CD8-positive, alpha-beta T cell (primary cell): ENCODE measurements at places on chromosomes 7 and 10.

GRCh38 chr10:73999703-74000102 is 1.8 kb downstream of the VCL start:
- DNase-seq, result no peak

GRCh38 chr7:46993396-46993795 is 588.5 kb downstream of the TNS3 start:
- DNase-seq, result no peak

GRCh38 chr10:132892004-132892403 is 50.4 kb downstream of the CFAP46 start:
- no peak for DNase-seq

DNA sequence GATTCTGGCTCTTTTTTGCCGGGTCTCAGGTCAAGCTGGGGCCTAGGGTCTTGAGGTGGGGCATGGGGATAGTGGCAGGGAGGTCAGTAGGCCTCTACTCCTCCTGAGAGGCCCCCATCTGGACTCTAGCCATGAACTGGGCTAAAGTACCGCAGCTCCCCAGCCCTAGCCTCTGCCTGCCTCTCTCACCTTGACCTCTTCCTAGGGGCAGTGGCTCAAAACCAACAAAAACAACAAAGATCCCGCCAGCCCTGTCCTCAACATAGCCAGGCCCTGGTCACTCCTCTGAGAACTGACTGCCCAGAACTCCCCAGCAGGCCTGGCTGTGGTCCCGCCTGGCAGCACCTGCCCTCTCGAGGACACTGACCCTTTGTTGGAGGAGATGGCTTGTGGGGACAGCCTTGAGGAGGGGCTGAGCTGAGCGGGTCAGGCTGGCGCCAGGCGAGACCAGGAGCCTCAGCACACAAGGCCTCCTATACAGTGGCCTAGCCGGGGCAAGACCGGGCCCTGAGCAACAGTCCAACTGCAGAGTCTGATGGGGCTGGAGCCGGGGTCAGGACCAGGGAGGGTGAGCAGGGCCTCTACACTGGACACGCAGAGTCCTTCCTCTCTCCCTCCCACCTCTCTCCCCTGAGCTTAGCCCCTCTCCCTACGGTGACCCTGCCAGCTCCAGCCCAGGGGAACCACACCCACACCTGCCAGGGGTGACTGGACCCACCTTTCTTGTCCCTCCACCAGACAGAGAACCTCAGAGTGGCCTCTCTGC is 11.6 kb upstream of the PPIF start:
- DNase-seq, result no peak

DNA sequence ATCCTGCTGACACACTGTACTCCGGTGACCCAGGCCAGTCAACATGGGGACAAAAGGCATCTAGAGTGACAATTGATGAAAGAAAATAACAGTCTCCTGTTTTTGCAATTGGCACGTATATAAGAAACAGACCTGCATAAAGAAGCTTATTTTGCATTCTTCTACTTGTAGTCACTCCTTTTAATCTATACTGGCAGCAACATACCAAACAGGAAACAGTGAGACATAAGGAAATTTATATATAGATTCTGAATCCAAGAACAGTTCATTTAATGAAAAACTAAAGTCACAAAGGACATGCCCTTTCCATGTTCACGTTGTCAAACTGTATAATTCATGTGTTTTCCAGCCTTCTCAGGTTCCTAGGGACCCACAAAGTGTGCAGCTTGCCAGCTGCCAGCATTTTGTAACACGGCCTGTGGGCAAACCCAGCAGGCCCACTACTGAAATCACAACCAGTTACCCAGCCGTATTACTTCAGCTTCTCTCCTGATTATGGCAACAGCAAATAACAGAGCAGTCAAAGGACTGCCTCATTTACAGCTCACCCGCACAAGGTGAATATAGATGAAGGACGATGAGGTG is 72.3 kb downstream of the AMPH start:
- no peak for DNase-seq

DNA sequence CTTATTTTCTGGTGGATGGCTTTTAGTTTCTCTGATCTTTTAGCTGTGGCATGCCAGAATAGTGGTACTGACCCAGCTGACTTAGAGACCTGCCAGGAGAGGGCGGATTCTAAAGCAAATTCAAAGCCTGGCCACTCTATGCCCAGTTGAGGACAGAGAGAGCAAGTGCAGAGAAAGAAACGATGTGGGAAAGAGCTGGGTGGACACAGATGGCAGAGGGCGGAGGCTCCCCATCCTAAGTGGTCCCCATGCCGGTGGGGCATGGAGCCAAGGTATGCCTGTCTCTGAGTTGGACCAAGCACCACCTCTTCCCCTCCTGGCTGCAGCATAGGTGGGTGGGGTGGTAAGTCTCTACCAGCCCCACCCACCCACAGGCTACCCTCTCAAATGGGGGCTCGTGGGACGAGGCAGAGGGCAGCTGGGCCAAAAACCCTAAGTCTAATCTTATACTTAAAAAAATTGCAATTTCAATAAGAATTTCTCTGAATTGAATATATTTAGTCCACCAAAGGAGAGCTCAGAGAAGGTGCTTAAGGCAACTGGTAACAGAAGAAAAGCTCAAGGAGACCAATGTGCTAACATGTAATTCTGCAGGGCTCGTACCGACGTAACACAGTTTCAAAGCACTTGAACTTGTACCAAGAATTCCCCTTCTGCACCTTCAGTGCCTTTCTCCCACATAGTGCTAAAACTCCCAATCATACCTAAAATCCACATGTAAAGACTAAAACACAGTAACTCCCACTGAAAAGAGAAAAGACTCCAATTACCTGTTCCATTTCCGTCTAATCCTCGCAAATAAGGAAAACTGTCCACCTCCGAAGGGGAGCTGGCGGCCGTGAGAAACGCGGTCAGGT is 85.7 kb upstream of the NMT2 start:
- DNase-seq, result peak; percentile 41

DNA sequence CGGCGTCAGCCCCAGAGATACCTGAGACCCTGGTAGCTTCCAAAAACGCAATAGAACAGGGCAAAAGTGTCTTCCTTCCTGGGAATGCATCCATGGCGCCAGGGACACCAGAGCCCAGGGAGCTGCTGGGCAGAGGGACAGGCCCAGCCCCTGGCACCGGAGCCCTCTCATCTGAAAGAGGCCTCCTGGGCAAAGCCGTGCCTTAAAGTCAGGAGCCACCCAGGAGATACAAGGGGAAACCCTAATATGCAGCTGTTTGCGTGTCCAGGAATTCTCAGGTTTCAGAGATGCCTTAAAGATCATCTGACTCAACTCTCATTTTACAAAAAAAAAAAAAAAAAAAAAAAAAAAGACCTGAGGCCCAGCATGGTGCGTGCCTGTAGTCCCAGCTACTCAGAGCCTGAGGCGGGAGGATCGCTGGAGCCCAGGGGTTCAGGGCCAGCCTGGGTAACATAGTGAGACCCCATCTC is 28.0 kb downstream of the NUDT1 start:
- no peak for DNase-seq

DNA sequence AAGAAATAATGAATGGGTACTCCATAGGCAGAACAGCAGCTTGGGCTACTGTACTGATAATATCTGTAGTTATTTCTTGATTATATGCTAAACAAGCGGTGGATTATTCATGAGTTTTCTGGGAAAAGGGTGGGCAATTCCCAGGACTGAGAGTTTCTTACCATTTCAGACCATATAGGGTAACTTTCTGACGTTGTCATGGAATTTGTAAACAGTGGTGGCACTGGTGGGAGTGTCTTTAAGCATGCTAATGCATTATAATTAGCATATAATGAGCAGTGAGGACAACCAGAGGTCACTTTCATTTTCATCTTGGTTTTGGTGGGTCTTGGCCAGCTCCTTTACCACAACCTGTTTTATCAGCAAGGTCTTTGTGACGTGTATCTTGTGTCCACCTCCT is 399.7 kb downstream of the CDC14C start:
- DNase-seq, result no peak

- no peak for DNase-seq
Measured at GRCh38 chr7:38744746-38745145, 113.6 kb upstream of the AMPH start.

DNA sequence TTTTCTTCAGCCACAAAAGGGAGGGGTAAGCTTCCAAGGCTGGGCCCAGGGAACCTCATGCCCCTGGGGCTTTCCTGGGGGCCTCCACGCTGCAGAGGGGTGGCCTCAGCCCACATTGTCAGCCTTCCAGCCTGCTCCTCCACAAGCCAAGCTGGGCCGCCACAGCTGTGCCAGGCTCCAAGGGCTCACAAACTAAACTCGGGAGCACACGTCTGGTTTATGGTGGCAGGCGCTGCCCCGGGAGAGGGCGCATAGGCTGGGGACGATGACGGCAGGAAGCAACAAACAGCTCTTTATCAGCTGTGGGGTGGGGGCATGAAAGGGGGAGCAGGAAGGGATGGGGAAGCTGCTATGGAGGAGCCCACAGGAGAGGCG is 6.3 kb upstream of the CDH23 start:
- DNase-seq, result no peak

DNA sequence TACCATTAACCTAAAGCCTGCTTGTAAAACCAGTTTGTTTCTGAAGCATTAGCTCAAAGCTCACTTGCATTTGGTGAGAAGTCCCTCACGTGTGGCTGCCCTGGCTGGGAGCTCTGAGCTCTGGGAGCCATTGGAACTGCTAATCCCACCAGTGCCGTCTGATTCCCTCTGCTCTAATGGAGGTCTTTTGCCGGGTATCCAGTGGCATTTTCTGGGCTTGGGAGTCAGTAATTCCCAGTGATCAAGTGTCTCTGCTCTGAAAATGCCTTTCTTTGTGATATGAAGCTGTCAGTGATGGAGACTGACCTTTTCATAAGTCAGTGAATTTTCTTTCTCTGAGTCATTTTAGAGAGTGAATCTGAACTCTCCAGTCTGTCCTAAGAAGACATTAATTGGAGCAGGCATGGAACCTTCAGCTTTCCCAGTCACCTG is 36.9 kb upstream of the FAM20C start:
- DNase-seq, result no peak

DNA sequence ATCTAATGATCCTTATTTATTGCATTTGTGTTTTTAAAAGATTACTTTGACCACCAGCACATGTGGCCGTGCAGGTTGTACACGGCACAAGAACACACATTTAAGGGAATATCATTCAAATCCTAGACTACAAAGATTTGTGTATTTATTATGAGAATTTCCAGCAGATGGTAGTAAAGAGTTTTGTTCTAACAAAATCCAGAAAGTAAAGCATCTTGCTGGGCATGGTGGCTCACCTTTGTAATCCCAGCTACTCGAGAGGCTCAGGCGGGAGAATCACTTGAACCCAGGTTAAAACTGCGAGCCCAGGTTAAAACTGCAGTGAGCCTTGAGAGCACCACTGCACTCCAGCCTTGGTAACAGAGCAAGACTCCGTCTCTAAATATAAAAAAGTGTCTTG is 31.5 kb downstream of the MACROH2A2 start:
- no peak for DNase-seq

DNA sequence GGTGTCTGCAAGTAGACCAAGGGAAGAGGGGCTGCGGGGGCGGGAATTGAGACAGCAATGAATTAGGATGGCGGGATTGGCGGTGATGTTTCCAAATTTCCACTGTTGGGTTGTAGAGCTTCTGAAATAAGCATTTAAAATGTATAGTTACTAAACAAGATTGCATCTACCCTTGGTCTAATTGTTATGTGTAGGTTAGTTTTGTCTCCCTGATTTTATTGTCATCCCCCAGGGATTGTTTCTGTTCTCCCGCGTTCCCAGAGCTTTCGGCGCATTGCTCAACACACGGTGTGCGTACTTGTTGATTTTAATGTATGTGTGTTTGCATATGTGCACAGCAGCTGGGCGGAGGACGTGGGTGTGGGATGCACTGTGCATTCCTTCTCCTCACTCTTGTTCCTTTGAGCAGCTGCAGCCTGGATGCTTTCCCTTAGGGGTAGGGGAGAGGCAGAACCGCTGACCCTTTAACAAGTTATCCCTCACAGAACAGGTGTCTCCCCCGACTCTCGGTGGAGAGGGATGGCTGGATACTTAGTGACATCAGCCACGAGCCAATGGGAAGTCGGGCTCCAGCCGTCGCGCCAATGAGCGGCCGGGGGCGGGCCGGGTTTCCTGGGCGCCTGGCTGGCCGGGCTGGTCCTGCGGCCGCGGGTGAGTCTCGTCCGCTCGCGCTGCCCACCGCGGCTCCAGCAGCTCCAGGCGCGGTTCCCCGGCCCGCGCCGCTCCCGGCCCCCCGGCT is at the start of gene TSPAN33:
TSS of gene TSPAN33 (plus strand) at position 613 of the 739 bp plus-strand sequence. CDS start 274 bp downstream, outside the sequence.
- peak; percentile 56 for DNase-seq

DNA sequence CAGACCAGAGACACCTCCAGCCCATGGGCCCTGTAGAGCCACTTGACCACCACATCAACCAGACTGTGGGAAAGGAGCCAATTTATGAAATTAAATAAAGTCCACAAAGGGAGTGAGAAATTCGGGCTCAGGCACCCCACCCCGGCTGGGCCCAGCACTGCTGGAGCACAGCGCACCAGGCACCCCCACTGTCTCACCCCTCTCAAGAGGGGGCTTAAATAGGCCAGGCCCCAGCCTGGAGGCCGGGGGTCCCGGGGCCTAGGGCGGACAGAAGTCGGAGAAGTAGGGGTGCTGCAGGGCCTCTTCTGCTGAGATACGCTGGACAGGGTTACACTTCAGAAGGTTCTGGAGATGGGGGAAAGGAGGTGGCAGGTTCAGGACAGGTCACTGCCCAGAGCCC is 3.9 kb downstream of the CDK5 start:
- no peak for DNase-seq

DNA sequence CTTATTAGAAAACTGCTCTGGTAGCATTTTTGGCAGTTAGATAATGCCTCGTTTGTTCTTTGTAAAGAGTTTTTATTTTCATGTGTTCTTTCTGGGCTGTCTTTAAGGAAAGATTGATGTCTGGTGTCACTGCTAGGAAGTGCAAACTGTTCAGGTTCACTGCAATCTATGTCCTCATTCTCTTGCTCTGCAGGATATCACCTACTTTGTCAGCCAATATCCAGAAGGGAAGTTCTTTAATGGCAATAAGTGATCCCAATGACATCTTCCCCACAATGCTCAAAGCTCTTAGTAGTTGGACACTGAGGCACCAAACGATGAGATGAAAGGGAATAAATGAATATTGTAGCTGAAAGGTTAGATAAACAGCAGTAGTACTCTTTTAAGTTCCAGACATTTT is 115.1 kb downstream of the AGMO start:
- no peak for DNase-seq

DNA sequence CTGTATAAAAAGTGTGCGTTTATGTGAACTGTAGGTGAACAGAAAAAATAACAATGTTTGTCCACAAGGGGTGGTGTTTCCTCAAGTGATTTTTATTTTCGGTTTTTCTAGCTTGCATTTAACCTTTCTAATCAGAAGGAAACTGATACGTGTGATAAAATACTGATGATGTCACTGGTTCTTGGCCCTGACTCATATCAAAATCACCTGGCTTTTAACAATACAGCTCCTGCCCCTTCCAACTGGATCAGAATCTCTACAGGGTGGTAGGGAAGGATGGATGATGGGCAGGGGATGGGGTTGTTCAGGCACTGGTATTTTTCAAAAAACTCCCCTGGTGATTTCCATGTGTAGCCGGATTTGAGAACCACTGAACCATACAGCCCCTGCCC is 10.9 kb downstream of the NPFFR1 start:
- no peak for DNase-seq

GRCh38 chr10:98256692-98257091 is 11.3 kb downstream of the LOXL4 start:
- DNase-seq, result no peak

GRCh38 chr10:35795131-35795824 is 153.2 kb upstream of the FZD8 start:
- DNase-seq, result no peak

GRCh38 chr10:71326464-71326881 is 7.4 kb downstream of the SLC29A3 start:
- no peak for DNase-seq
